ENCODE measurements at places on chromosomes 13 and 19. TPM values are rescaled to one million over a fixed set of nuclear protein-coding genes. Genes with fewer than 3 reads are reported as not detected.

GPR42 gene
- not detected for polyA plus RNA-seq

S1PR4 gene
- 448 TPM for polyA plus RNA-seq

OR10H1 gene
- not detected for polyA plus RNA-seq

DLEU7 gene
- not detected for polyA plus RNA-seq

Measured in IgD-negative memory B cell (primary cell).